ENCODE measurements at places on chromosomes 4 and X.

GRCh38 chr4:180900781-180901180 is 1342.4 kb upstream of the TENM3 start:
- no peak for DNase-seq

DNA sequence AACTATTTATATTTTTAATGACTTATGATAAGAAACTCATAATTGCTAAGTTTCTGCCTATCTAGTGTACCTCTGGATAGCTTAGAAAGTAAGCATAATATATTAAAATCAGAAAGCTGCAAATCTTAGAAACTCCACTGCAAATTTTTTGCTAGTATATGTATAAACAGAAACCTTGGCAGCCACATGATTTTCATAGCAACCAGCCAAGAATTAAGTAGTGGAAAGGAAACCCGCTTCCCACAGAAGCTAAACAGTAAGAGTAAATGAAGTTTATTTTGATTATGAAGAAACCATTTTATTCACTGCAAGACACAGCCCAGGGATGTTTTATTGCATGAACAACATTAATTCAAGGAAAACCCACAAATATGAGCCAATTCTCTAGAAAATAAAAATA is 872.5 kb upstream of the ADGRL3 start:
- DNase-seq, result no peak

GRCh38 chrX:44157858-44158257 is 184.7 kb upstream of the NDP start:
- DNase-seq, result no peak

- no peak for DNase-seq
Observed at GRCh38 chr4:173281406-173282255, 52.5 kb downstream of the HMGB2 start.

GRCh38 chrX:105314458-105314857 is 94.0 kb upstream of the TEX13A start:
- DNase-seq, result no peak

DNA sequence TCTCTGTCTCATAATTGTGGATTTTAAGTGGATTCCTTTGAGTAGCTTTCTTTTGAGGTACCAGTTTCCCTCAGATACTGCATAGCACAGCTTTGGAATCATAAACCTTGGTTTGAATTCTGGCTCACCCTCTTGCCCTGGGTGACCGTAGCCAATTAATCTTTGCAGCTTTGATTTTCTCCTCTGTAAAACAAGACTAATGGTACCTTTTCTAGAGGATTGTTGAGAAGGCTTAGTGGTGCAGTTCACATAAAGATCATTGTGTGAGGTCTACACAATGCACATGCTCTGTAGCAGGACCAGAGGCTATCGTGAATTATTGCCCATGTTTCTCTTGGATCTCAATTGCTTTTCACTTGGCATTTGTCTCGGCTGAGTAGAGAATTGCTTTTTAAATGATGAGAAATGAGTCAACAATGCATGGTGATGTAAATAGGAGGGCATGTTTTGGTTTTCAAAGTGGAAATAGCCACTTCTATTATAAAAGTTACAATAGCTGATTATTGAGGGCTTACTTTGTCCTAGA is 47.9 kb downstream of the TMEM131L start:
- DNase-seq, result no peak

- peak; percentile 66 for DNase-seq
Observed at GRCh38 chrX:48957477-48957826, at the start of gene OTUD5. TSS of gene OTUD5 (minus strand) at chrX:48957607. CDS start at chrX:48957570, 37 bp downstream.
